Activated naive CD4-positive, alpha-beta T cell treated with Interleukin-2 at 50 U/mL for 16 hours (primary cell): ENCODE measurements at places on chromosomes 3 and 15.

- no peak for DNase-seq
Measured at GRCh38 chr15:52783929-52784798, 6.0 kb downstream of the ONECUT1 start.

DNA sequence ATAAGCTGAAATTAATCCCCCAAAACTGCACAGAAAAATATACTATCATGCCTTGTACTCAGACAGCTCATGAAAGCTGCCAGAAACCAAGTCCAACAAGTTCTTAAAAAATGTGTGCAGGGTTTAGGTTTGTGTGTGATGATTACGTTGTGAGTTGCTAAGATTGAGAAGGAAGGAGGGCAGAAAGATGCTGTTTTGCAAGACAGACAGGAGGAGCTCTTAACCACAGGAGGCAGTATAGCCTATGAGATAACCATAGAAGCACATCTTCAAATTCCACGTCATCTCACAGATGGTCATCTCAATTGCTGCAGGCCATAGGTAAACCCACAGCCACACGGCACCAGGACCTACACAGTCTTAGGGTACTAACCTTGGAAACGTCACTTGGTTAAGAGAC, 191.9 kb downstream of the STT3B start:
- DNase-seq = no peak

GRCh38 chr3:32450426-32450825, 52.2 kb downstream of the CMTM6 start:
- DNase-seq = no peak

DNA sequence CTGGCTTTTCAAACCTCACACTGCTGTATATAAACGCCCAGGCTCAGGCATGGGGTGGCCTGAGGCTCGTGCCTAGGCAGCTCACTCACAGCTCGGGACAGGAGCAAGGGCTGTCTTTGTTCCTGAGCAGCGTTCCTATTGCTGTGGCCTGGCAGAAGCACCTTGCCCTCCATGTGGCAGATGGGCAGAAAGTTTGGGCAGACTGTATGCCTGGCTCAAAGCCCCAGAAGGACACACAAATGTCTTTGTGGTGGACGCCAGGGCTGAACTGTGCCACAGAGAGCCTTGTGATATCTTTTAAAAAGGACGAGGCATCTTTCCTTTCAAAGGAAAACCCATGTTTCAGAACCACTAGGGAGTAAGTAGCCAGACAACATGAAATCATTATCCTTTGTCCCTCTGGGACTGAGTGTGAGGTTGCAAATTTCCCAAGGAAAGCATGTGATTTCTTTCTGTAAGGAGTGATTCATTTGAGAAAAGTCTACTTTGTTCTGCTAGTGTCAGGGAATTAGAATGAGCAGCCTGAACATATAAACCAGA, 29.3 kb upstream of the UBE2E1 start:
- no peak for DNase-seq

GRCh38 chr3:188417766-188418165, 263.8 kb downstream of the LPP start:
- DNase-seq = no peak

- no peak for DNase-seq
Measured at GRCh38 chr3:126677862-126678503, 23.1 kb upstream of the TXNRD3 start.

- DNase-seq = no peak
Measured at GRCh38 chr3:156397534-156397933, 157.4 kb downstream of the SSR3 start.

DNA sequence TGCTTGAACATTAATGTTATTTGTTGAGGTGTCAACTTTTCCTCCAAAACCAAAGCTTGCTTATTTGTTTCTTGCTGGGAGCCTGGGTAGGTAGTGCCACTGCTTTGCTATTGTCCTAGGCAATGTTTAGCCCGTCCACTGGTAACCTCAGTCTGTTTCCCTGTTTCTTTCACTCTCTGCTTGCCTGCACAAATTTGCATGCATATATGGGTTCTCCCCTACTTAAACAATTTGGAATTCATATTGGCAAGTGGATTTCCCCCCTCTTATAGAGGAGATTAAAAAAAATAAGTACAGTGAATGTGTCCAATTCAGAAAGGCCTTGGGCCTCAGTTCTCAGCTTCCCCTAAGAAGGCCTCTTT, 45.0 kb upstream of the BOC start:
- no peak for DNase-seq

- no peak for DNase-seq
Measured at GRCh38 chr3:18223974-18224373, 201.2 kb downstream of the SATB1 start.

GRCh38 chr3:185270262-185270955, 16.6 kb upstream of the EHHADH start:
- DNase-seq = no peak

- DNase-seq = peak; percentile 31
Measured at GRCh38 chr15:78177447-78177873, 28.3 kb downstream of the IDH3A start.
